Dermis lymphatic vessel endothelial cell (primary cell): ENCODE measurements at places on chromosomes 7 and 10. TPM values are rescaled to one million over a fixed set of nuclear protein-coding genes. Genes with fewer than 3 reads are reported as not detected.

The TMUB1 gene
- total RNA-seq: 11.4 and 17.0 TPM in 2 replicates

The ZNF736 gene
- total RNA-seq: 6.0 and 9.4 TPM in 2 replicates

The PDAP1 gene
- total RNA-seq: 17.0 and 22.3 TPM in 2 replicates

The FAM24B gene
- total RNA-seq: 0.76 and 1.0 TPM in 2 replicates

The CTTNBP2 gene
- total RNA-seq: 0.22 and 0.77 TPM in 2 replicates

The MYL10 gene
- total RNA-seq: not detected in 2 replicates

The RNLS gene
- total RNA-seq: 0.54 and 0.60 TPM in 2 replicates

The PDGFA gene
- total RNA-seq: 49.2 and 97.9 TPM in 2 replicates

The TMEM270 gene
- total RNA-seq: not detected in 2 replicates

The NOS3 gene
- 29.3 and 29.9 TPM in 2 replicates for total RNA-seq

The AZGP1 gene
- total RNA-seq: not detected in 2 replicates
